ENCODE measurements at places on chromosomes 12 and 14. TPM values are rescaled to one million over a fixed set of nuclear protein-coding genes. Genes with fewer than 3 reads are reported as not detected.

The TXNDC16 gene
- total RNA-seq = 3.4 TPM

The TSHR gene
- not detected for total RNA-seq

The OTX2 gene
- total RNA-seq = not detected

The DACT1 gene
- 3.2 TPM for total RNA-seq

The CLEC1A gene
- 2.2 TPM for total RNA-seq

The SPPL3 gene
- total RNA-seq = 32.2 TPM

Data from cardiac septum (tissue), 1 donor.